ENCODE measurements at places on chromosomes 3 and 15.

- DNase-seq, result no peak
These were observed 65.4 kb upstream of the ITGA11 start for GRCh38 chr15:68497206-68497910.

DNA sequence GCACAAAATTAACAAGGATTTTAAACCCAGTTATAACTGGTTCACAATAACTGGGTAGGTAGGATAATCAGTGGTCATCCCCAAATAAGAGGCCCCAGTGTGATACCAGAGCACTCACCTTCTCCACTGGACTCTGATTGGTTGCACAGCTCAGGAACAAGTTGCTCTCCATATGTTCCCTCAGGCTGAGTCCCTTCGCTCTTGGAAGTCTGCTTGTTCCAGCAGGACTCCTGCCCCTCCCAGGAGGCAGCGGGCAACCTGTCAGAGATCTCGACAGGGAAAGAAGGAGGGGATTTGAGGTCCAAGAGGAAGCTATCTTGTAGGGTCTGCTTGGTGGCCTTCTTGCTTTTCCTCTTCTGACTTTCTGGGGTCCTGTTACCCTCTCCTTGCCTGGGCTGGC lies 51.6 kb upstream of the HEG1 start:
- peak; percentile 42 for DNase-seq

DNA sequence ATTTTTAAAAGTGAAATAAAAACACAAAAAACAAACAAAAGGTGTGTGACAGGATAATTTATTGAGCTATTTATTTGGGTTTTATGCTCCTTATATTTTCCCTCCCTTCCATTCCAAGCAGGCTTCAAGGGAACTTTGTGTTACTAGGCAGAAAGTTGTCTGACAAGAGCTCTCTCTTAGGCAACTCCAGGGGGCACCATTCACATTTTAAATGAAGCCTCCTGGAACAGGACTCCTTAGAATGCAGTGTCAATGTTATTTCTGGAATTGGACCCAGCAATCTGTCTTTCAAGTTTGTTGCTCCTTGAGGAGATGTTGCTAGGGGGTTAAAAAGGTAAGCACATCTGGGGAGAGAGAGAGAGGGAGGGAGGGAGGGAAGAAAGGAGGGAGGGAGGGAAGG lies 5.4 kb upstream of the RFX7 start:
- peak; percentile 17 for DNase-seq

GRCh38 chr3:195815169-195815771 lies 3.5 kb upstream of the MUC4 start:
- DNase-seq, result no peak

DNA sequence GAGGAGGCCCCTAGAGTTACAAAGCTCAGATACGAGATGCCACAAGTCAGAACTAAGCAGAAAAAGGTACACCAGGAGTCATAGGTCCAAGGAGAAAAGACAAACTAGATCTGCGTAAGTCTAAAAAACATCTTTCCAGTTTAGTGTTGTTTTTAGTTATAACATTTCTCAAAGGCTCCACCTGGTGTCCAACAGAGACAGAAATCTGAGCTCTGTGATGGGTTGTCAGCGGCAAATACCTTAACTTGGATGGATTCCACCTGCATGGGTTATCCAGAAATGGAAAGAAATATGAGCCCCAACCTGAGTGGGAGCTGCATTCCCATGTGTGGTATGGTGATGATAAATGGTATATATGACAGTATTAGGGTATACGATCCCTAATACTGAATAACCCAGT lies 238.6 kb upstream of the CHRM5 start:
- no peak for DNase-seq

DNA sequence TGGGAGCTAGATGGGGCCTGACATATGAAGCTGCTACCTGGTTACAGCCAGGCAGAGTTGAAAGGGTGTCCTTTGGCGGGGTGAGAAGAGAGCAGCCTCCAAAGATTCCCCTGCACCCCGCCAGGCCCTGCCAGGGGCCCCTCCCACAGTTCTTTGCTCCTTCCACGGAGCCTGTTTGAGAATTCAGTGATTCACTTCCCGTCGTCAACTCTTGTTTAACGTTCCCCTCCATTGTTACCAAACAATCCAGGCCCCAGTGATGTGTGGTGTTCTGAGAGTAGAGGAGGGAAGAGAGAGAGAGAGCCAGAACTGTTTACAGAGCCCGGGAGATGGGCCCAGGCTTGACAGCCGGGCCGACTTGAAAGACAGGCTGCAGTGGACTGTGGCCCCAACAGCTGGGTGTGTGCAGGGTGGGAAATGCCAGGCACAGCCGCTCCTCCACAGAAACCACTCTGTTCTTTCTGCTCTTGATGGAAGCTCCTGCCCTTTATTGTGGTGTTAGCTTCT lies 81.5 kb downstream of the SMAD3 start:
- no peak for DNase-seq

DNA sequence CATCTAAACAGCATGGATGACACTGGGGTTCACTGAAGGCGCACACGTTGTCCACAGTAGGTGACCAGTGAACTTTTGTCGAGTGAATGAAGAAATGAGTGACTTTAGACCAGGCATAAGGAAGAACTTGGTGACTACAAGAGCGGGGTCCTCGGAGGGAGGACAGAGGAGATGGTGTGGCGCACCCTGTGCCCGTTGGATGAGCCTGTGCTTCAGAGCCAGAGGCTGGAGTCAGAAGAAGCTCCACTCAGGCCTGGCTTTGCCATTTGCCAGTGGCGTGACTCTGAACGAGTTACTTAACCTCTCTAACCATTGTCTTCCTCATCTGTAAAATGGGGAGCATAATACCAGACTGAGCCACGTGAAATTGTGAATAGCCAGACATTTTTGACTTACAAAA lies 42.2 kb downstream of the MUC4 start:
- DNase-seq, result no peak

GRCh38 chr15:75452364-75452864 lies 924 bp upstream of the SIN3A start:
- DNase-seq, result peak; percentile 53

GRCh38 chr3:55907616-55908015 lies 420.5 kb upstream of the WNT5A start:
- DNase-seq, result no peak

DNA sequence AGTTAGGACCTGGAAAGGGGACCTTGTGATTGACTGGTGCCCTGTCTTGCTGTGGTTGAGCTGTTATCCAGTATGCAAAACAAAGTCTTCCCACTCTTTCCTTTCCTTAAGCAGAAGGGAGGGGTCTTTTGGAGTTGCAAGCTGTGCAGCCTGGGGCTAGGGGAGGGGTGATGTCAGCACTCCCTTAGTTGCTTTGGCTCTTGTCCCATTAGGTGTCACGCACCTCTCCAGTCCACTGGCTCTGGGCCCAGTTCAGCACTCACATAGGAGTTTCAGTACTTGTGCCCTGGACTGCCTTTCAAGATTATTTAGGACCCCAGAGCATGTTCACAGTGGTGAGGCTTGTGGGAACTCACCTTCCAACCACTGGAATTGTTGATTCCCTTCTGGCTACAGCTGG lies 238.5 kb downstream of the DOCK3 start:
- DNase-seq, result peak; percentile 57

GRCh38 chr15:39535466-39535865 lies 45.4 kb upstream of the THBS1 start:
- no peak for DNase-seq

GRCh38 chr15:39354189-39354588 lies 226.7 kb upstream of the THBS1 start:
- no peak for DNase-seq

- peak; percentile 22 for DNase-seq
These were observed at the start of gene NRROS for GRCh38 chr3:196639483-196640296. TSS of gene NRROS (plus strand) at chr3:196639694. CDS start at chr3:196654540, 14,846 bp downstream.

DNA sequence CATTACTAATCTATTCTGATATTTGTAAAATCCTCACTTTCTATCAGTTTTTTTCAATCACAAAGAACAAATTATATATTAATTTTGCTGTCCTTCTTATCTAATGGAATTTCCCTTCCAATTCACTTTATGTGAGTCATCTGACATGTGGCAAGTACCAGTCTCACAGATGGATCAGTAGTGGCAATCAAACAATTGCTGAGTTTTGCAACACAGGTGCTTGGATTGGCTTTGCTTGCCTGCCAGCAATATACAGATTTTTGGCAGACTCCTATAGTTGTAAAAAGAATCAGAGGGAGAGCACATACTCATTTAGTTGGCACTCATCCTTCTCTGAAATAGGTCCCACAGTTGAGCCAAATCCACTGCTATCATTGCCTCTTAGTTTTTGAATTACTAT lies 83.7 kb downstream of the BCHE start:
- DNase-seq, result no peak

DNA sequence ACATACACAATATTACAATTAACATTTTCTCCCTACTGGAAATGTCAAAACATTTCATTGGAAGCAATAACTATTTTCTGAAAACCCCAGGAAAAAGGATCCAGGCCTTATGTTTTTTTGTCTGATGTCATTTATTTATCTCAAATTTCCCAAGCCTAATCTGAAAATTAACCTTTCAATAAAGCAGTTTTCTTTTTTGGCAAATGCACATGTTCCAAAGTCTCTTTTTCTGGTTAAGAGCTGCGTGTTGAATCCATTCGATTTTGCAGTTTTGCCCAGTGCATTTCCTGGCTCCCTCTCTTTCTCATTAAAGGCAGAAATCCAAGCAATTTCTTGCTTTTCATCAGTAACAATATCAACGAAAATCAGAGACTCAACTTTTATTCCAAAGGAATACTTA lies 222.3 kb downstream of the NR1D2 start:
- DNase-seq, result no peak

DNA sequence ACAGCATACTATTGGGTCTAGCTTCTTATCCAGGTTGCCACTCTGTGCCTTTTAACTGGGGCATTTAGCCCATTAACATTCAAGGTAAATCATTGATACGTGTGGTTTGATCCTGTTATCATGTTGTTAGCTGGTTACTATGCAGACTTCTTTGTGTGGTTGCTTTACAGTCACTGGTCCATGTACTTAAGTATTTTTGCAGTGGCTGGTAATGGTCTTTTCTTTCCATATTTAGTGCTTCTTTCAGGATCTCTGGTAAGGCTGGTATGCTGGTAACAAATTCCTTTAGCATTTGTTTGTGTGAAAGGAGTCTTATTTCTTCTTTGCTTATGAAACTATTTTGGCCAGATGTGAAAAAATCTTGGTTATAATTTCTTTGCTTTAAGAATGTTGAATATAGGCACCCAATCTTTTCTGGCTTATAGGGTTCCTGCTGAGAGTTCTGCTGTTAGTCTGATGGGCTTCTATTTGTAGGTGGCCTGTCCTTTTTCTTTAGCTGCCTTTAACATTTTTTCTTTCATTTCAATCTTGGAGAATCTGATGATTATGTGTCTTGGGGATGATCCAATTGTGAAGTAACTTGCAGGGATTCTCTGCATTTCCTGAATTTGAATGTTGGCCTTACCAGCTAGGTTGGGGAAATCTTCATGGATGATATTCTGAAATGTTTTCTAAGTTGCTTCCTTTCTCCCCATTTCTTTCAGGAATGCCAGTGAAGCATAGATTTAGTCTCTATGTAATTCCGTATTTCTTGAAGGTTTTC lies 39.3 kb downstream of the CCR1 start:
- no peak for DNase-seq

DNA sequence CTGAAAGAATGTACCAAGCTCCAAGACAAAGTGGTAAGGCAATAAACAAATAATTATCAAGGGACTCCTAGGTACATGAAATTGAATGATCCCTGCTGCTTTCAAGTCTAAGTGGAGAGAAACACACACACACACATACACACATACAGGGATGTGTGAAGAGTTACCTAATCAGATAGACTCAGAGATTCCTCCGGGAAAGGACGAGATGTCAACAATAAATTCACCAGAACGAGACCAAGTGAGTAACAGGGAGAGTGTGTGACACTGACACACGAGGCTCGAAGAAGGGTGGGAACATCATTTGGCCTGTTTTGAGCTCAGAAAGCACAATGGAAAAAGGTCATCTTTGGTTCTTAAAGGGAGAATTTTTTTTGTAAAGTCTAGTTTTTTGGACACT lies 13.4 kb downstream of the LRIG1 start:
- no peak for DNase-seq

DNA sequence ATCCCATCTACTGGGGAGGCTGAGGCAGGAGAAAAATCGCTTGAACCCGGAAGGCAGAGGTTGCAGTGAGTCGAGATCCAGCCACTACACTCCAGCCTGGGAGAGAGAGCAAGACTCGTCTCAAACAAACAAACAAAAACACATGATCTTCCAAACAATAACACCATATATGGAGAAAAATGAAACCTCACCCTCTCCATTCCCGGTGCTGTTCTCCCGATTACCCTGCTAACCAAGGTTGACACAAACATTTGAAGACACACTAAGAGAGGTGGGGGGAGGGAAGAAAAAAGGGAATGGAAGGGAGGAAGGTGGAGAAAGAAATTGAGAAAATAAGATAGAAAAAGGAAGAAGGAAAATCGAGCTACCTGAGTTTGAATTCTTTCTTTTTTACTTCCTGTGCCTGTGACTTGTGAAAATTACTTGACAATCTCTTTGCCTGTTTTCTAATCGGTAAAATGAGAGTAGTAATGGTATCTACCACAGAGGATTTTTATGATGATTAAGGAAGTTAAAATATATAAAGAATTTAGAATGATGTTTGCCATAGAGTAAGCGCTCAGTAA lies 1.1 kb upstream of the PLSCR2 start:
- peak; percentile 2 for DNase-seq

DNA sequence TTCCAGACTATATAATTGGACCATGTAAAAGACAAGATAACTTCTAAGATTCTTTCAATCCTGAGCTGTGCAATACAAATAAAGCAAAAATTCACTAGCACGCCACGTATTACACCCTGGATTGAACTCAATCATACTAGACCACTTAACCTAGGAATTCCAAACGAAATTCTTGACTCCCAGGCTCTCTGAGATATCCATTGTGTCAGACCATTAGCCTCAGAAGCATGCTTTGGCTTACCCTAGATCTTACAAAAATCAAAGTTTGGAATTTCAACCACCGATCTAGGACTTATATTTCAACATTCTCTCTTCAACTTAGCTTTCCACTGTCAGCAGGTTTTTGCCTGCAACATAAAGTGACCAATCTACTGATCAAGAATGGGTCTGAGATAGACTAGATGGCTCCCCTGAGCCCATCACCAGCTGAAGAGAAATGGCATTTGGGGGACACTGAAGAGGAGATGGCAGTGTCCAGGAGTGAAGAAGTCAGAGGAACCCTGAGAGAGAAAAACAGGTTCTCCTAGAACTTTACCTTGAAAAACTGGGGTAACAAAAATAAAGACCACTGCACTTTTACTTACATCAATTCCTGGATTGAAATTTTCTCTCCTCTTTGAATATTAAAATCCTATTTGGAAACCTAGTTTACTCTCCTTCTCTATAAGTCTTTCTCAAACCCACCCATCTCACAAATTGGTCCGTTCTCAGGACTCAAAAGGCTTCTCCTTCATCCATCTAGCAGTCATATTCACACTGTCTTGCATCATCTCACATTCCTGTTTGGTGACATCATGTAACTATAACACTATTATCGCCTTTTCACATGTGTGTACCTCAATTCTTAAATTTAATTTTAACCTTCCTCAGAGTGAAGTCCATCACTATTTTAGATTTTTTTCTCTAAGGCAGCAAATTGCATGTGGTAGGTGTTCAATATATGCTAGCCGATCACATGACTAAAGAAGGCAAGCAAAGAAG lies 18.5 kb downstream of the CPNE4 start:
- no peak for DNase-seq

All from SHP77 (cell line).